ENCODE measurements at places on chromosomes 12 and 14.

DNA sequence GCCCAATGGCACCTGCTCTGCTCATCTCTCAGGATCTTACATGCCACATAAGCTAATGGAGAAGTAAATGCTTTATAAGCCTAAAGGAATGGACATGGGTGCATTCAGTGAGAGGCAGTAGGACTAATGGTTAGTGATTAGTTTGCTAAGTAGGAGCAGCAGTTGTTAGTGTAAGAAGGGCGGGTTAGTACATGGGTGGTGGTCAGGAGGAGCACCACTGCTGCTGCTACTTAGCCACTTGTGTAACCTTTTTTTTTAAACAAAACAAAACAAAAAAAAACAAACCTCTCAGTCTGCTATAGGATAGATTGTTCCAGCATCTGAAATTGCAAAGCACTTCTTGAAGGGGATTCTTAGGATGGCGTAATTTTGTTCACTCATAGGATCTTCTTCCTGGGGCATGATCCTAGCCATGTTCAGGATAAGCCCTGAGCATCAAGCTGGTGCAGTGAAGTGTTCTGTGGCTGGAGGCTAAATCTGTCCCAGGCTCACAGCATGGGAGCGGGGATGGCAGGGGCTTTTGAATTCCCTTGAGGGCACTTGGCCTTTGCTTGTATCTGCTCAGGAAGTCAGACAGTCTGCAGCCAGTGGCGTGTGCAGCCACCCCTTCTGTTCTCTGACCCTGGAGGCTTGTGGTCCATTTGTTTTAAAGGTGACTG lies 63.6 kb downstream of the CHST11 start:
- no peak for DNase-seq

- DNase-seq = no peak
Measured at GRCh38 chr12:12587878-12588277, 23.8 kb upstream of the CREBL2 start.

GRCh38 chr12:128797119-128798118 lies 26.3 kb downstream of the SLC15A4 start:
- DNase-seq = no peak

DNA sequence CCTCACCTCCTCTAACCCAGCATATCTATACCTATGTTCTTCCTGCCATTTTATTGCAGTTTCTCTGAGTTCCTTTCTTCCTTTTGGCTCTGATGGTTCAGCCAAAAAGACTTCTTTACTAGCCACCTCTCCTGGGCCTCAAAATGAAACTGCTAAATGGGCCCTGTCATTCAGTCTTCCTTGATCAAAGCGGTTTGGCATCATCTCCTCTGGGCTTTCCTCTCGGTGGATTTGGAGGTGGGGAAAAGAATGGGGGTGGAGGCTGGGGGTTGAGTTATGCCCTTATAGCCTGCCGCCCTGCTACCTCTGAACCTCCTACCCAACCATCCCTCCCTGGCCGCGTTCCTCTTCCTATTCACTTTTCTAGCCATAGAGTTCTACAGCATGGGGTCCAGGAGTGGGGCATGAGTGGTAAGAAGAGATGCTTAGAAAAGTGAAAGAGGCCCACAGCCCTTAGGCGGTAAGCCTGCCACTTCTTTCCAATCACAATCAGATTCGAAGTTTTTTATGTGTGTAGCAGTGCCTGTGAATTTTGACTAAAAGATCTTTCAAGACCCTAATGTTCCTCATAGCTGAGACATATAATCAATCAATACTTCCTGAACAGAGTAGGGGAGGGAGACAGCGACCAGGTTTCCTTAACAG lies 2.5 kb downstream of the AJUBA start:
- DNase-seq = no peak

DNA sequence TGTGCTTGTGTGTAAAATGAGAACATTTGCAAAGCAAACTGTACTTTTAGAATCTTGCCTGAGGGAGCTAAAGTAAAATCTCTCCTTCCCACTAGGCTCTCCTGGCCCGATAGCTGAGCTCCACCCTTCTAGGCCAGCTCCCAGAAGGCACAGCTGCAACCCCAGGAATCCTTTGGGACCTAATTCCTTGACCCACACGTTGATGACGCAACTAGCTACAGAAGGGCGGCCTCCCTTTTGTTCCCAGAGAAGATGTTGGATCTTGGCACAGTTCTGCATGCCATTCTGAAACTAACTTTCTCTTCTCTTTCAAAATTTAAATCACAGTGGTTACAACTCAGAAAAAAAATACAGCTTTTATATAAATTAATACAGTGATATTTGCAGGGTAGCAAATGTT lies 268.1 kb downstream of the EGLN3 start:
- DNase-seq = no peak

DNA sequence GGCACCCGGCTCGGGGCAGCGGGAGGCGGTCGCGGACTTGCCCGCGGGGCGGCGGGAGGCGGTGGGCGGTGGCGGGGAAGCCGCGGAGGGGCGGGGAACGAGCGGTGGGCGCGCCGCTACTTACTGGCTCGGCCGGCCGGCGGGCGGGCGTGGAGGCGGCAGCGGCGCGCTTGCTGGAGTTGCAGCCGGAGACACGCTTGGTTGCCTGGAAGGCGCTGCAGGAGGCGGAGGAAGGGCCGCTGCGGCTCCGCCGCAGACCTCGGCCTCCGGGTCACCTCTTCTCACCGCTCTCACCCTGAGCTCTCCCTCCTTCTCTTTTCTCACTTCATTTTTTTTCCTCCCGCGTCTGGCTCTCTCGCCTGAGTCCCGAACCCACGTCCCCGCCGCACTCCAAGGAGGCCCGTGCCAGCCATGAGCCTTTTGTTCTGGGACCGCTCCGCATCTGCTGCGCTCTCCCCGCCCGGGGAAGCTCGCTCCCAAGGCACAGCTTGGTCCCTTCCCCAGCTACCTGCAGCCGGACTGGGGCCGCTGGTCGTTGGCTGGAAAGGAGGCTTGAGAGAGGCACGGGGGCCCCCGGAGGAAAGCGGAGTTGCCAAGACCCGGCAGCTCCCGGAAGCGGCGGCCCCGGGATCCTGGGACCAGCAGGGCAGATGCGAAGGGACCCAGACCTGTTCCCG lies 592 bp upstream of the KCNK10 start:
- DNase-seq = no peak

- DNase-seq = no peak
Measured at GRCh38 chr12:109723311-109723881, 9.8 kb downstream of the FAM222A start.

DNA sequence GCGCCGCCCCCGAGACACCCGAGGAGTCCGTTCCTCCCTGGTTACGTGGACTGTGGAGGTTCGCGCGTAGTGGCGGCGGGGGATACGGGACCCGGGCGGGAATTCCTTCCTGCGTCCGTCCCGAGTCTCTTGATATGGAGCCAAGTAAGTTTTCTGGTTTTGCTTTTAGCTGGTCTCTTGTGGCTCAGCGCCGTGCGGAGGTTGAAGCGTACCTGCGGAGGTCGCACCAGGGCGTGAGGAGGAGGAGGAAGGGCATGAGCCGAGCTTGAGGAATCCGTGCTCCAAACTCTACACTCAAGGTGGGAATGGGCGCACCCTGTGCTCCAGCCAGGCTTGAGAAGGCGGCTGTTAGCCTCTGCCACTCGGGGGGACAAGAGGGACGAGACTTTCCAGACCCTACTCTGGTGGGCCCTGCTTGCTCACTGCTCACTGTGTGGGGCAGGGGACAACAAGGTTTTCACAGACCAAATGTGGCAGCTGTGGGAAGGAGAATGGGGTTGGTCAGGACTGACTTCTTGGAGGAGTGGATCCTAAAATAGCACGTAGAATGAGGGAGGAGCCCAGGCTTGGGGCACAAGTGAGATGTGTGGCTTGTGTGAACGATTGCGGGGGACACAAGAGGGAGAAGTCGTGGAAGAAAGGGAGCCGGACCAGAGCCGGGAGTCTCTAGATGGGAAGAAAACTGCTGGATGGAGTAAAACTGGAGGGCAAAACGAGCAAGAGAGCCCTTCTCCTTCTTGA lies 577 bp downstream of the ATG101 start:
- no peak for DNase-seq

GRCh38 chr12:124824195-124824594 lies 39.5 kb downstream of the SCARB1 start:
- DNase-seq = no peak

DNA sequence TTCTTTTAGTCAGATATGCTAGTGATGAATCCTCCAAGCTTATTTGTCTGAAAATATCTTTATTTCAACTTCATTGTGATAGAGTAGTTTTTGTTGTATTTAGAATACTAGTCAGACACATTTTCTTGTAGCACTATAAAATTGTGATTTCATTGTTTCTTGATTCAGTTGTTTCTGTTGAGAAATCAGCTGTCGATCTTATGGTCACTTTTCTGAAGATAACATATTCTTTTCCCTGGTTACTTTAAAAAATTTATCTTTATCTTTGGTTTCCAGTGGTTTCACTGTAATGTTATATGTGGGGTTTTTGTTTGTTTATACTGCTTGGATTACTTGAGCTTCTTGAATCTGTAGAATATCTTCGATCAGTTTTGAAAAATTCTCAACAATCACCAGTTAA lies 426.1 kb downstream of the SOX5 start:
- no peak for DNase-seq

GRCh38 chr14:66070542-66071319 lies 415.4 kb upstream of the CCDC196 start:
- peak; percentile 33 for DNase-seq

DNA sequence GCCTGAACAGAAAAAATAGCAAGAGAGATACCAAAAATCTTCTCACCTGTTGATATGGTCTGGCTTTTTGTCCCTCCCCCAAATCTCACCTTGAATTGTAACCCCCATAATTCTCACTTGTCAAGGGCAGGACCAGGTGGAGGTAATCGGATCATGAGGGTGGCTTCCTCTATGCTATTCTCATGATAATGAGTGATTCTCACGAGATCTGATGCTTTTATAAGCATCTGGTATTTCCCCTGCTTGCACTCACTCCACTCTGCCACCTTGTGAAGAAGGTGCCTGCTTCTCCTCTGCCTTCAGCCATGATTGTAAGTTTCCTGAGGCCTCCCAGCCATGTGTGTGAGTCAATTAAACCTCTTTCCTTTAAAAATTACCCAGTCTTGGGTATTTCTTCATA lies 291.2 kb downstream of the CPNE8 start:
- DNase-seq = no peak

- DNase-seq = no peak
Measured at GRCh38 chr14:61218767-61219166, 62.4 kb downstream of the TMEM30B start.

- DNase-seq = no peak
Measured at GRCh38 chr12:18684430-18684829, 53.4 kb downstream of the PLCZ1 start.

- no peak for DNase-seq
Measured at GRCh38 chr12:129068684-129069083, 215.4 kb downstream of the GLT1D1 start.

DNA sequence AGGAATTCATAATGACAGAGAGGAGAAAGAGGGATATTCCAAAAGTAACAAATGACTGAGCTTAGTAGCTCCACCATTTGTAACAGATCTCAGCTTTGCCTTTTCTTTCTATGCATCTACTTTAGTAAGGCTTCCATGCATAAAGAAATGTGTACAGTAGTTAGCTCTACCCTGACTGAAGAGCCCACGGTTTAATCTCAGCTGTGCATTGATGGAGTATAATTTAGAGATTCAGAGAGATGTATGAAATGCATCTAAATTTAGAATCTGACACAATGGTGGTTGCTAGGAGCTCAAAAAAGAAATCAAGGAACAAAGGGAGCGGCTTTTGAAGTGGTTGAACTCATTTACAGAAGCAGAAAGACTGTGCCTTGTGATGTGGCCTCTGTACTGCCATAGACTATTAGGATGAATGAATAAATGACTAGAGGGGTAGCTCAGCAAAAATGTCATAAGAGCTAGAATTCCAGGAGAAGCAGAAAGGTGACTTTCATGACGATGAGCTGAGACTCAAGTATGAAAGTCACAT lies 838.6 kb downstream of the RPS29 start:
- DNase-seq = no peak

DNA sequence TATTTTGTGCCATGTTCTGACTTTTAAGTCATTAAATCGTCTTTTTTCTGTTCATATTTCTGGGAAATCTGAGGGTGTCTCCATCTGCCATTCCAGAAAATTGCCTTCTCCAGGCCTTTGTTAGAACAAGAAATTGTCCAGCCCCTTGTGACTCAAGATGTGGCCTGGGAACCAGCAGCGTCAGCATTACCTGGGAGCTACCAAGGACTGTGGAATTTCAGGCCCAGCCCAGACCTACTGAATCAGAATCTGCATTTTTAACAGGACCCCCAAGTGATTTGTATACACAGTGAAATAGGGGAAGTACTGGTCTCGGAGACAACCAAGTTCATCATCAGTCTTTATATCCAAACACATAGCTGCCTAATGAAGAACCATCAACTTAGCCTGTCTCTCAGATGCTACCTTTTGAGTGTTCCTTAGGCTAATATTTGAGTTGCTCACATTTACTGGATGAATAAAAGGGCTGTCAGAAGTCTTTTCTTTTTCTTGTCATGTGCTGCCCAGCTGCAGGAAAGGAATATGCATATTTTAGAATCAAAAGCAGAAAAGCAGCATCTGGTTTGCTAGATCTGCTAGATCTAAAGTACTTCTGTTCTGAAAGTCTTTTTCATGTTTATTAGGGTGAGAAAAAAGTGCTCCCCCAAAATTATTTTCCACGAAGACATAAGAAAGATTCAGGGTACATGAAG lies 21.2 kb downstream of the GPHB5 start:
- no peak for DNase-seq

- no peak for DNase-seq
Measured at GRCh38 chr12:93733358-93733757, 56.2 kb downstream of the CRADD start.

DNA sequence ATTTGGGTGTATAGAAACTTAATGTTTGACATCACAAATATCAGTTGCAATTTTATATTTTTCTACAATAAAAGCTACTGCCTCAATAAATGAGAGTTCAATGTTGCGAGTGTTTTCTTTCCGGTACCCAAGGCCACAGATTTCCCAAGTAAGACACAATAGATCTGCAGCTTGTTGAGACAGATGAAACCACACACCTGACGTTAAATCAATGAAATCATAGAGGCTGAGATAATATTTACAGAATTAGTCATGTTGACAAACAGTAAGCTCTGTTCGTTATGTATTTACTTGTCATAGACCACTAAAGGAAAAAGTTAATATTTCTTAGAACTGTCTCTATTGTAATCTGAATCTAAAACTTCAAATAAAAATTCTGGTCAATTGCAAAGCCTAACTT lies 49.2 kb upstream of the PTHLH start:
- DNase-seq = no peak

DNA sequence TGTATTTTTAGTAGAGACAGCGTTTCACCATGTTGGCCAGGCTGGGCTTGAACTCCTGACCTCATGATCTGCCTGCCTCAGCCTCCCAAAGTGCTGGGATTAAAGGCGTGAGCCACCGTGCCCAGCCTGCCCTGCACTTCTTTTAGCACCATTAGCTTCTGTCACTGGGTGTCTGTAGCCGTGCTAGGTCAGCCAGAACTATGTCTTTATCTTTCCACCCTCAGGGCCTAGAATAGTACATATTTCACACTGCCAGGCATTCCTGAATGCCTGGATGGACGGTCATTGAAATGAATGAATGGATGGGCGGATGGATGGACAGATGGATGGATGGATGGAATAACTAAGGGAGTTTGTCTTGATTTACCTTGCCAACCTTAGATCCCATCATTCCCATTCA lies 33.7 kb downstream of the FBXL14 start:
- DNase-seq = no peak

GRCh38 chr12:76020281-76020680 lies 11.3 kb downstream of the PHLDA1 start:
- peak; percentile 87 for DNase-seq
